ENCODE measurements at places on chromosomes 11 and 22.

GRCh38 chr22:37244114-37244921 lies at the start of gene RAC2:
Gene RAC2, minus strand, starts transcription at chr22:37244269. Its CDS starts 121 bp downstream, at chr22:37244148.
- DNase-seq, result peak; percentile 72

DNA sequence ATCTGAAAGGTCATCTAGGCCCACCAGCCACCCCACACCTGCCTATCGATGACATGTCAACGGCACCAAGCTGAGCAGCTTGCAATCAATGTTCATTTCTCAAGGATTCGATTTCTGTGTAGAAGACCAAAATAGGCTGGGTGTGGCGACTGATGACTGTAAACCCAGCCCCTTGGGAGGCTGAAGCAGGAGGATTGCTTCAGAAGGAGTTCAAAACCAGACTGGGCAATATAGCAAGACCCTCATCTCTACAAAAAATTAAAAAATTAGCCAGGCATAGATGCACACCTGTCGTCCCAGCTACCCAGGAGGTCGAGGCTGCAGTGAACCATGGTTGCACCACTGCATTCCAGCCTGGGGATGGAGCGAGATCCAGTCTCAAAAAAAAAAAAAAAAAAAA lies 108.7 kb downstream of the MICAL3 start:
- DNase-seq, result no peak

- DNase-seq, result no peak
Measured at GRCh38 chr11:35257281-35257680, 118.3 kb downstream of the CD44 start.

GRCh38 chr11:116065986-116066385 lies 561.8 kb upstream of the CADM1 start:
- no peak for DNase-seq

GRCh38 chr11:17496406-17496805 lies 19.8 kb upstream of the ABCC8 start:
- no peak for DNase-seq

DNA sequence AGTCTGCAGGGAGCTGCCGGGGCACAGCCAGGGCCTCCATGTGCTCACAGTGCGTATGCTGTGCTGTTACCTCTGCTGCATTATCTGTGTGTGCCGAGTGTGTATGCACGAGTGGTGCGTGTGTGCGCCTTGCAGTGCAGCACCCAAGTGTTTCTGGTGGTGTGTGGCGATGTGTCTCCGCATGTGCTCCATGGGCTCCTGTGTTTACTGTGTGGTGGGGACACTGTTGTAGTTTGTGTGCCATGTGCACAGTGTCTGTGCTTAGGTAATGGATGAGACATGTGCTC lies 31.4 kb downstream of the KCNC1 start:
- DNase-seq, result no peak

DNA sequence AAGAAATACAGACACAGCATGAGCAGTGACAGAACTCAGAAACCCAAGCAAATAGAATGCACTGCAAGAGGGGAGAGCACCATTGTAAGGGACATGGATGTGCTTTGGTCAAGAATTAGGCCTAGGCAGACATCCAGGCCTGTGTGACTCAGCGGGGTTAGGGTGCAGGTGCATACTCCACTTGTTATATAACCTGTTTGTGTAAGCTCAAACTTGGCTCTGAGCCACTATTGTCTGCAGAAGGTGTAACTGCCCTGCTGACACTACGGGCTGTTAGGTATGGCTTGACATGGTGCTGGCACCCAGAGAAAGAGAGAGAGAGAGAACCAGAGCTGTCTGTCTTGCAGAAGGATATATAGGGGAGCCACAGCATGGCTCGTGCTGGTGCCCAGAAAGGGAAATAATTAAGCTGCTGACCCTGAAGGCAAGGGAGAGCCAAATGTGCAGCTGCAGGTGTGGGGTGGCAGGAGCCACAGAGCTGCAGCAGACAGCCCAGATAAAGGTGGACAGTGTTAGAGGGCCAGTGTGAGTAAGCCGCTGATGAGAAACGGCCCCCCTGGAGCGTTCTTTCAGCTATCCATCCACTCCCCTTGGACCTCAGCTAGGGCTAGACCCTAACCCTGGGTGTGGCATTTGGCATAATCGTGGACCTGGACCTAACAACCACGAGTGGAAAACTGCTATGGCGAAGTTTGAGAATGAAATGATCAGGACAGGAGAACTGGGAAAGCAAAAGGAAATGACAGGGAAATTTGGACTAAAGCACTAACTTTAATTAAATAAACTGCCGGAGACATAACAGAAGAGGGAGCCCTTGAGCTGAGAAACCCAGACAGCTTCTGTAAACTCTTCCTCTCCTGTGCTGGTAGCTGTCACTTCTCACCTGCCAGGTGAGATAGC lies 253.0 kb upstream of the CCDC179 start:
- no peak for DNase-seq

DNA sequence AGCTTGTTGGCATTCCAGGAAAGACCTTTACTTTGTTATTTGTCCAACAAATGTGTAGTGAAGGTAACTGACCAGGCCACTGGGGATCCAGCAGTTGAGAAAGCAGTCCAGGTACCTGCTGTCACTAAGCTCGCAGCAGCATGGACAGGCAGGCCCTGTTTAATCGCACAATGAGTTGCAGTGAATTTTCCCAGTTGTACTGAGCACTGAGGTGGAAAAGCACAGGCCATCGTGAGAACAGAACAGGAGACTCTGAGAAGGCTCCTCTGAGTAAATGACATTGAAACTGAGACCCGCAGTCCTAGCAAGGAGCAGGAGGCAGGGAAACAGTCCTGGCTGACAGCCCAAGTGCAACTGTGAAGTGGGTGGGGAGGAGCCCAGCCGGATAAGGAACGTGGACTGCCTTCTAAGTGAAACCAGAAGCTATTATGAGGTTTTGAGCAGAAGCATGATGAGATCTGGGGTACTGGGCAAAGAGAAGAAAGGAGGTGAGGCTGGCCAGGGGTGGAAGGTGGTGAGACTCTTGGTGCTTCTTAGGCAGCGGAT lies 39.8 kb upstream of the CDON start:
- DNase-seq, result peak; percentile 74

DNA sequence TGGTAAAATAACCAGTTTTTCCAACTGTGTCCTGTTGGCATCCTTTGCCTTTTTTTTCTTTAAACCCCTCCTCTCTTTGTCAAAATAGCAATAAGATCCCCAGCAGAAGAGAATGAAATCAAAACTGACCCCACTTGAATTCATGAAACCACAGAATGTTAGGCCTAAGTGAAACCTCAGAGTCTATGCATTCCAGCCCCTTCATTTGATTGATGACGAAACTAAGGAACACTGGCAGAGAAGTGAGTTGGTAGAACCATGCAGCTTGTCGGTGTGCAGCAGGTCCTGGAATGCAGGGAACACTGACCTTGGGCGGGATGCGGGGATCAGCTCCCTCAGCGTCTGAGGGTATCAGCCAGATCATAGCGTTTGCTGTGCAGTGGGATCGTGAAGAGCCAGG lies 57.5 kb downstream of the GRK3 start:
- DNase-seq, result no peak

- DNase-seq, result no peak
Measured at GRCh38 chr22:44599084-44599483, 101.1 kb upstream of the RTL6 start.

GRCh38 chr22:20229916-20230775 lies 38.0 kb downstream of the RTN4R start:
- no peak for DNase-seq

DNA sequence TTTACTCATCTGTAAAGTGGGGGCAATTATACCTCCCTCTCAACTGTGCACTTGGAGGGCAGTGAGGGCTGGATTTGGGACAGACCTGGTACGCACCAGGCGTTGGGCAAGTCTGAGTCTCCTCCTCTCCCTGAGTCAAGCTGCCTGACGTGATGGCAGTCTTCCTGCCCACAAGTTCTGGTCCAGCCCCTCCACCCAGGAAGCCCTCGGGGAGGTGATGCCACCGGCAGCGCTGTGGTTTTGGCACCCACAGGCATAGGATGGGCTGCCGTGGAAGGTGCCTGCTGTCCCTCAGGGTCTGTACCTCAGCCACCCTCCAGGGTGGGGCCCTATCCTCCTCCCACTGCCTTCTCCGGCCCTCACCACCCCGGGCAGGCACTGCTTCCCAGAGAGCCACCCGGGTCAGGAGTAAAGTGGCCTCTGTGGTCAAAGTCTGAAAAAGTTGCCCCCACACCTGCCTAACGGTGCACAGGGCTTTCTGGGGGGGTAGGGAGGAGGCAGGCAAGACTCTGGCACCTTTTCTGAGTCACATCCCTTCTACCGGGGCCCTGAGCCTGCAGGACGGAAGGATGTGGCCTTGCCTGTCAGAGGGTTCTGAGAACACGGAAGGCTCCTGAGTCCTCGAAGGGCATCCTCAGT lies 6.5 kb upstream of the APOBEC3H start:
- DNase-seq, result peak; percentile 33

DNA sequence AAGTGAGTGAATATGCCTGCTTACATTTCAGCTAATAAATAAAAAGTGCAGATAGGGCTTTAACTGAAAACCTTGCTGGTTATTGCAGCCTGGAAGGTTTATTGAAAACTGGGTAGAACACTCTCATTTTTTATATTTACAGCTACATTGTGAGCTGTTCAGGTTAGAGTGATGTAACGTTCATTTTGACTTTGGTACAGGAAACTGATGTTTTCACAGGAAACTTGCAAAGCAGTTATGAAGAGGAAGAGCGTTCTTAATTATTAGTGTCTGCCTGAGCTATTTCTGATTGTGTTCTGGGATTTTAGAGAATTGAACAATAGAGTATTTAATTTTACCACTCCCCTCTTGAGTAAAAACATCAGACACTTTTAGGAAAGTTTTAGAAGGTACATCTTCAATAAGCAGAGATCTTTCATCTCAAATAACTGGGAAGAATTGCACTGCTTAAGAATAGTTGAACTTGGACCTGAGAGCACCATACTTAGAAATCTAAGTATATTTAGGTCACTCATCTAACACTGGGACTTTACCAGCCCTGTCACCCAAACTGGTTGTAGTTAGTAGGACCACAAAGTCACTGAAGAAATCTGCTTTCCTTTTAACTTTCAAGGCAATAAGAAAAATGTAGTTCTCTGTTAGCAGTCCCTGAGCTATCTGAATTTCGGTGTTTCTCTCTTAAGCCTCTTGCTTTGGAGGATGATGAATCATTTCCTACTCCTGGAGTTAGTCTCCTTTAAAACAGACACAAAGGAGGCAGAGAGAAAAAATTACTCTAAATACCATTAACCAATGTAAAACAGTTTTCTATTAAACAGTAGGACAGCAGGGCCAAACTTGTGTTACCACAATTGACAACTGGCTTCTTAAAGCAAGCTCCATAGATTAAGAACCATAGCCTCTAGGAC lies 128.6 kb upstream of the DDI1 start:
- DNase-seq, result no peak

GRCh38 chr22:41201141-41201540 lies 4.0 kb upstream of the L3MBTL2 start:
- DNase-seq, result peak; percentile 7

DNA sequence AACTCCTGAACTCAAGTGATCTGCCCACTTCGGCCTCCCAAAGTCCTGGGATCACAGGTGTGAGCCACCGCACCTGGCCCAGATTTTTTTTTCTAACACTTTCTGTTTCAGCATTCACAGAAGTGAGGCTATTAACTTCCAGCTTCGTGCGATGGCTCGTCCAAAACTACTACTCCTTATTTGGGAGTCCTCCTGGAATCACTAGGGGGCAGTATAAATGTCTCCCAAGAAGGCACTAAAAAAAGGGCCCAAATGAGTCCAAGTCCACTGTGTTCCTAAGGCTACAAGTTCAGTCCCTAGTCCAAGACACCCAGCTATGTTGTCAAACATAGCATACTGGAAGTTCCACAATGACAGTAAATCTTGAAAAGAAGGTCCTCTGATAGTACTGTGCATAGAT lies 63.2 kb upstream of the BIRC3 start:
- no peak for DNase-seq

GRCh38 chr22:23402275-23403151 lies 177.6 kb downstream of the IGLL1 start:
- peak; percentile 64 for DNase-seq

DNA sequence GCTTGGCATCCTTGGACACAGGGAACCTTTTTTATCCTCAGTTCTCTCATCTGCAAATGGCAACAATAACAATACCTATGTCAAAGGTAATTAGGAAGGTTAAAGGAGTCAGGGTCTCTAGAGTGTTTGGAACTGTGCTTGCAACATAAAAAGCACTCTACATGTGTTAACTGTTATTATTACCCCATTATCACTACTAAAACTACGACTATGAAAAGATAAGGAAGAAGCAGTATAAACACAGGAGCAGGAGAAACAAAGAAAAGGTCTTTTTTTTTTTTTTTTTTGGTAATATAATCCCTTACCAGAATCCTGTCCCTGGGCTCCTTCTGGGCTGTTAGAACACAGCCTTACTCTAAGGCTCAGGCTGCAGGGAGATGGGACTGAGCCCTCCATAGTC lies 348.2 kb downstream of the CADM1 start:
- no peak for DNase-seq

GRCh38 chr22:40396882-40397281 lies 26.5 kb downstream of the SGSM3 start:
- DNase-seq, result no peak

GRCh38 chr11:36098087-36098486 lies 154.2 kb downstream of the LDLRAD3 start:
- peak; percentile 64 for DNase-seq

GRCh38 chr11:108606495-108607160 lies 13.1 kb upstream of the EXPH5 start:
- no peak for DNase-seq

- DNase-seq, result no peak
Measured at GRCh38 chr11:15216678-15217077, 102.0 kb downstream of the INSC start.

GRCh38 chr11:133146697-133147306 lies 385.5 kb downstream of the OPCML start:
- DNase-seq, result no peak

DNA sequence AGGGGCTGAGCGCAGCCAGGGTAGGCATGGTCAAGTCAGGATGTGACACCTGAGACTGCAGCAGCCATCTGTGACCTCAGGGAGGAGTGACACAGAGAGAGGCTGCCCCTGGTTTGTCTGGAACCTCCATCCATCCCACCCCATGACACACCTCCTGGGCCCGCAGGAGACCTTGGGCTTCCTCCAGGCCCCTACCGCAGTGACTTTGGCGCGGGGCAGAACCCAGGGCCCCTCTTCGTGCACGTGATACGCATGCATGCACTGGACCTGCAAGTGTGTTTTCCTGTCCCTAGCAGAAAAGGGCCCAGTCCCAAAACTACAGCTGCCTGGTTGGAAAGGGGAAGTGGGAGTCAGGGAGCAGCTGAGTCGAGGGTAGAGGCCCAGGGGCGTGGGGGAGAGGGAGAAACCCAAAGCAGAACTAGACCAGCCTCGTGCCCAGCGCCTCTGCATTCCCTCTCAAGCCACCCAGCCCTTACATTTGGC lies 7.9 kb upstream of the CYTH4 start:
- DNase-seq, result peak; percentile 52

DNA sequence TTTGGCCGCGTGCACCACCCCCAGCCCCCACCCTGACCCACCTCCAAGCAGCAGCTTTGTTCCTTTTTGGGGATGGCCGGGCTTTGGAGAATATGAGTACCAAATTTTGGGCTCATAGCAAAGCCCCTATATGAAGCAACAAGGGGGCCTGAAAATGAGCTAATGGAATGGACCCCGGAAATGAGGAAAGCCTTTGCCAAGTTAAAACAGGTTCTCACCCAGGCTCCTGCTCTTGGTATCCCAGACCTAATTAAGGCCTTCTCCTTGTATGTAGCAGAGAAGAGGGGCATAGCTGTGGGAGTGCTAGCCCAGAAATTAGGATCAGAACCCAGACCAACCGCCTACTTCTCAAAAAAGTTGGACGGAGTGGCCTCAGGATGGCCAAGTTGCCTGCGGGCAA lies 87.0 kb downstream of the PIWIL4 start:
- no peak for DNase-seq

Measured in left cardiac atrium (tissue), 4 donors.